ENCODE measurements at places on chromosomes 3 and 15.

DNA sequence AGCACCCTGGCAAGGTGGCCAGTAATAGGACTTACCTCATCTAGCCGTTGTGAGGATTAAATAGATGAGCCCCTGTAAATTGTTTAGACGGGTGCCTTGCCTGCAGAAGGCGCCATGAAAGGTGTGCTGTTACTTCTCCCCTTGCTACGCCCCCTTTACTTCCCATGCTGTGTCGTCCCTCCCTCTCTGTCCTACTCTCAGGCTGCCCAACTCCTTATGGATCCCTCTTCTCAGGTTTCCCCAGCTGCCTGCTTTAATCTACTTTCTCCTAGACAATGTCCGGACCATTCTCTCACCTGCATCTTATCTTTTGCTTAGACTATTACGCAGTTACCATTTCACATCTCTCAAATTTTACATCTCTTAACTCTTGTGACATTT is 1.7 kb upstream of the FBXW12 start:
- no peak for DNase-seq

GRCh38 chr3:32302601-32303398 is 64.3 kb downstream of the CMTM8 start:
- DNase-seq = peak; percentile 11

DNA sequence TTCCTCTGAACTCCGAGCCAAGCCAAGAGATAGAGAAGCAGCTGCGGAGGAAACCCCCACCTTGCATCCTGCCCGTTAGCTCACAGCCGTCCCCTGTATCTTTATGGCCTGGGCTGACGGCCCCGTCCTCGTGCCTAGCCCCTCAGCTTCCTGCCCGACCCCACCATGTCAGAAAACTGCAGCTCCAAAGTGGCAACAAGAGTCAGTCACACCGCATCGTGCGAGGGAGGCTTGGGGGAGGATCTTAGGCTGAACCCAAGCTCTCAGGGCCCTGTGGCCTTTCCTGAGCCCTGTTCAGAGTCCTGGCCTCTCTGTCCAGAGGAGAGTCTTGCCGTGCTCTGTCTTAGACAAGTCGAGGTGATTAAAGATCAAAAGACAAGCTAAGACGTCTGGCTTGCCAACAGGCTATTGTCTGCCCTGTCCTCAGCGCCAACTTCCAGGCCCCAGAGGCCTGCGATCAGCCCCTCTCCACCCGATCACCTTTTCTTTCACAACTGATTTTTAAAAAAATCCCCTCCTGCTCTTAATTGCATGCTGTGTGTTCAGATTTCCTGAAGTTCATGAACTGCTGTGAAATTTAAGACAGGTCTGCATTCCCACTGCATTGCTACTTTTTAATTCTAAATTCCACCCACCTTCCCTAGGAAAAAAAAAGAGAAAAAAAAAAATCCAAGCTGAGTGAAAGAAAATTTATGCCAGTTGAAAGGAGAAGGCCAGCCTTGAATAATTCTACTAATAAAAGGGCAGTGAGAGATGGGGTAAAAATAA is 89.7 kb upstream of the WNT5A start:
- DNase-seq = no peak

DNA sequence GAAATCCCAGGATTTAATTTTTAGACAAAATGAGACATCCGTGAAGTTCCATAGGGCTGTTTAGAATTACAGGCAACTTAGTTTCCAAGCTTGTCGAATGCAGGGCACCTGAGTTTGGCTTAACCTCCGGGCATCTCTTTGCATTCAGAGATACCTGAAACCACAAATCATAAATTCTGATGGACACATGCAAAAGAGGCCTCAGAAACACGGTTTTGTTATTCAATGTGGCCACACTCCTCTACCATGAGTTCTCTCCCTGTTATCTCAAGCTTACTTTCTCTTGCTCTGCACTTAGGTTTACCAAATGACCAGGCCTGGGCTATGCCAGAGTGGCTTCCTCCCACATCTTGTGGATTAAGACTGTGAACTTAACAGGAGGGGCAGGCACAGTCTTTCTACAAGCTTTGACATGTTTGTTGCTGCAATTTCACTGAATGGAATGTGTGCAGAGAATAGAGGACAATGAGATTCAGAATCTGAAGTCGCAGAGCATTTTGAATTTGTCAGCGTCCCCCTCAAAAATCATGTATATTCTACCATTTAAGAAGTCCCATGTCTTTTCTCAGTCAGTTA is 137.7 kb downstream of the TPRG1 start:
- DNase-seq = no peak

GRCh38 chr15:85531083-85531482 is 150.7 kb downstream of the AKAP13 start:
- DNase-seq = peak; percentile 84

GRCh38 chr15:99057697-99058420 is 47.0 kb upstream of the SYNM start:
- DNase-seq = no peak

DNA sequence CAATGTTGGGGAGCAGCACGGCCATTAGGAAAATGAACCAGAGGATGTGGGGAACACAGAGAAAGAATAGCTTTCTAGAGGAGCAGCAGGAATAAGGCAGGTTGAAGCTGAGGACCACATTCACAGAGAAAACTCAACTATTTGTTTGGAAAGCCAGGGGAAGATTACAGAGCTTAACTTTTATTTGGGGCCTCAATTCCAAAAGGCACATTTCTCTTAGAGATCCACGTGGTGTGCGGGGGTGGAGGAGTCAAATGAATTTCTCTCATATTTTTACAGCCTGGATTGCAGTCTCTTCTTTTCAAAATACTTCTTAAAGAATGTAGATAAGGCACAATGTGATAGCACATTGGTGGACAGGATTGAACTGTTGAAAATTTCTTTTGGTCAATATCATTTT is 253.7 kb downstream of the ROBO1 start:
- DNase-seq = no peak

GRCh38 chr3:113084777-113085176 is 94.0 kb downstream of the GTPBP8 start:
- DNase-seq = peak; percentile 91

DNA sequence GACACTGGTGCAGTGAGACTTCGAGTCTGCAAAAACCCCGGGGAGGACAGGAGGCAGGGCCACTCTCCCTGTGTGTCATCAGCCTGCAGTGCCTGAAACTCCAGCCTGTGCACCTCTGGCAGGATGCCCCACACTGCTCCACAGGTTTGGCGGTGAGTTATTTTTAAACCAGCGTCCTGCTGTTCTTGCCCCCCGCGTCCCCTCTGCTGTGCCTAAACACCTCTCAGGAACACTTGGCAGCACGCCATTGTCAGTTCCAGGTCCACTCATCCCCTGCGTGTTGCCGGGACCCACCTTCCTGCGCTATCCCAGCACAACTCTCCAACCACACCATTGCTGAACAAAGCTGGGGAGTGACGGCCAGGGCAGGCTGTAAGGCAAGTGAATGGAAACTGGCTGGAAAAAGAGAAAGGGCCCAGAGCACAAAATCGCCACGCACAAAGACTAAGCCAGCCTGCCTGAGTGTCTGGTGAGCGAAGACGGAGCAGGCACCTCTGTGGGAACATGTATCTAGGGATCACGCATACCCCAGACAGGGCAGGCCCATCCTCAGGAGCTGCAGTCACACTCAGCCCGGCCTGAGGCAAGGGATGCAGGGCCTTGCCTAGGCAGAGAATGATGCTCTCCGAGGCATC is 3.1 kb upstream of the PLA2G4F start:
- DNase-seq = no peak

Data from fibroblast of mammary gland (primary cell).